ENCODE measurements at places on chromosomes 6 and 20. TPM values are rescaled to one million over a fixed set of nuclear protein-coding genes. Genes with fewer than 3 reads are reported as not detected.

Gene SLC23A2
- total RNA-seq = 12.2 TPM

Gene NANP
- 2.6 TPM for total RNA-seq

Gene TNFRSF6B
- total RNA-seq = 9.9 TPM

DNA sequence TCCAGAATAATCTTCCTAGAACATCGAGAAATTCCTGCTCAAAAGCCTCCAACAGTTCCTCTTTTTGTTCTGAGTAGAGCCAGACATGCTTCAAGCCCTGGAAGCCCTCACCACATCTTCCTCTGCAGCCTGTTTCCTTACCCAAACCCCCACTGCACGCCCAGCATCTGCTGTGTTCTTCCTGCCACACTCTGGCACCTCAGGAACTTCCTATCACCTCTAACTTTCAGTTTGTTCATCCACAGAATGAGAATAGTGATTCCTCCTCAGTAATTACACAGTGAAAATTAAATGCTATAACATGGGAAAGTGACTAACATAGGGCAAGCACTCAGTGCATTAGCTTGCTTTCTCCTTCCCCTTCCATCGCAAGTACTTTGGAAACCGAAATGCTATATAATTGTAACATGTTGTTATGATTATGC, 26.3 kb downstream of the C6orf89 start:
- no peak for DNase-seq
- H3K27ac ChIP-seq = no peak overlapping the region
- peaks cover 30% of the 10 kb centered on the region for H3K4me1 ChIP-seq
- H3K27me3 ChIP-seq = no peaks in the 10 kb centered on the region

DNA sequence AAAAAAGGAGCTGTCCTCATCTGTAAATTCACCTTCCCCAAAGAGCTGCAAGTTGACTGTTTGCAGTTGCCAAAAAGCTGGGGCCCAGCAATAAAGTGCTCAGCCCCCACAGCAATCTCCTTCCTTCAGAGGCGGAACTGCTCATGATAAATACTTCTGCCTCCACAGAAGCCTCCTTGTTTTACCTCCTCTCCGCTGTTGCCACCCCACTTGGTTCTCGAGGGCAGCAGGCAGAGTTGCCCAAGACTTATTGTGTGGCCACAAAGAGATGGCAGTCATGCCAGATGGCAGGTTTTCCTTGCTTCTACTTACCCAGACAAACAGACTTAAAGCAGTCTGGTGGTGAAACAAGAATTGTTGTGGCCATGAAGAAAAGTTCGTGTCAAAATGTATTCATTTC, 66.3 kb downstream of the SLX4IP start:
- H3K27ac ChIP-seq = no peak overlapping the region
- no peak overlapping the region for H3K4me3 ChIP-seq
- no peak for DNase-seq

GRCh38 chr20:44187054-44187771, at the start of gene JPH2:
JPH2 (minus strand) TSS chr20:44187188; CDS start chr20:44186705, 483 bp downstream.
- no peak within 1 kb of the TSS for H3K4me3 ChIP-seq
- no peaks in the 10 kb centered on the region for H3K27me3 ChIP-seq
- peaks cover 20% of the 10 kb centered on the region for H3K4me1 ChIP-seq
- peak; percentile 47 for DNase-seq

DNA sequence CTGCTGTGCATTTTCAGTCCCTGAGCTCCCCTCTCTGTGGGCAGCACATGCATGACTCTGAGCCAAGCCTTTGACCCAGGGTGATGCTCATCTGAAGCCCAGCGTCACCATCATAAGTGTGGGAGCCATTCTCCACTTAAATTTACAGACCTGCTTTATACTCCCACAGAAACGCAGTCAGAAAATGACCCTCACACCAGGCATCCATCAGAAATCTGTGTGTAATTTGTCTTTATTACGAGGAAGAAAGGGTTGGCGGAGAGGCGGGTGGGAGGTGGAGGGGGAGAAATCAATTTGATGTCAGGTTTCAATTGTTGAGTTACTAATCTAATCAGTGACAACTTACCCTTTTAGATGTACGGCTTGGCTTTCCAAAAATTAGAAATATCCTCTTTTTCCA, 353.6 kb downstream of the MAFB start:
- H3K27ac ChIP-seq = no peak overlapping the region
- H3K4me1 ChIP-seq = no peaks in the 10 kb centered on the region
- no peaks in the 10 kb centered on the region for H3K36me3 ChIP-seq
- no peak overlapping the region for H3K4me3 ChIP-seq

- no peaks in the 10 kb centered on the region for H3K4me1 ChIP-seq
- H3K27ac ChIP-seq = no peak overlapping the region
- no peaks in the 10 kb centered on the region for H3K36me3 ChIP-seq
- H3K27me3 ChIP-seq = no peaks in the 10 kb centered on the region
These were observed 10.2 kb downstream of the SYNDIG1 start for GRCh38 chr20:24479595-24479994.

GRCh38 chr6:164417537-164418261, 891.7 kb downstream of the C6orf118 start:
- H3K4me3 ChIP-seq = no peak overlapping the region
- H3K4me1 ChIP-seq = no peaks in the 10 kb centered on the region
- no peaks in the 10 kb centered on the region for H3K36me3 ChIP-seq
- no peak for DNase-seq

Measured in body of pancreas (tissue), 4 donors.